ENCODE measurements at places on chromosomes 4 and X. TPM values are rescaled to one million over a fixed set of nuclear protein-coding genes. Genes with fewer than 3 reads are reported as not detected.

- DNase-seq: no peak
These were observed 120.4 kb upstream of the SLC34A2 start for GRCh38 chr4:25535278-25535677.

DNA sequence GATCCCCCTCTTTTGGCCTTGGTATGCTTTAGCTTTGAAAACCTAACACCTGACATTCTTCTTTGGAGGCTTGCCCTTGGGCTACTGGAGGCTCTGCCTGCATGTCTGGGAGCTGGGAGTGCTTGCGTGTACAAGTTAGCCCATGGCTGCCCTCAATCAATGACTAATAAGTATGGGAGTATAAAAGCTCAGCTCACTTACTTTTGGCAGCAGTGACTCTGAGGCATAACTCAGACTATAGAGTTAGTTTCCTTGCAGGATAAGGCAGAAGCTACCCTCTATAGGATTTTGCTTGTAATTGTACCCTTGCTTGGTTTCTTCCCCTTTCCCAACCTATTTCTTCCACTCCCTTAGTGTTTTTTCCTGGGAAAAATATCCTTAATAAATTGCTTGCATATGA is 247.9 kb downstream of the PPP1R2C start:
- DNase-seq: peak; percentile 64

DNA sequence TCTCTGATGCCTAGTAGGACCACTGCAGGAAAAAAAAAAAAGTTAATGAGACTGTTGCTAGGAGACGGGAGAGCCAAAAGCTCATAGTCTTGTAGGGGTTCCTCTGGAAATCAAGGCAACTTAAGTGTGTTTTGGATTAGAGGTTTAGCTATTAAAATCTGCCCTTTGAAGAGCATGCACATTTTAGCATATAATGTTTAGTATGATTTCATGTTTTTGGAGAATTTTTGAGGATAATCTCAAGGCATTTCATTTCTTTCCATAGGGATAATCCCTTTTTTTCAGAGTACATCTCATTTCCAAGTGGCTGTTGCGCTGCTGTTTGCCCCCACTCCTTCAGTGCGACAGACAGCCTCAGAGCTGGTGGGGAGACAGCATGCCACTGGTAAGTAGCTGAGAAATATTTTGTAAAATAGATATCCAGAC is at the start of gene LINC00632:
Gene LINC00632, plus strand, starts transcription at position 339 of the 426 bp plus-strand sequence.
- peak; percentile 51 for DNase-seq

IRS4 gene
- 0.09 TPM for total RNA-seq

DNA sequence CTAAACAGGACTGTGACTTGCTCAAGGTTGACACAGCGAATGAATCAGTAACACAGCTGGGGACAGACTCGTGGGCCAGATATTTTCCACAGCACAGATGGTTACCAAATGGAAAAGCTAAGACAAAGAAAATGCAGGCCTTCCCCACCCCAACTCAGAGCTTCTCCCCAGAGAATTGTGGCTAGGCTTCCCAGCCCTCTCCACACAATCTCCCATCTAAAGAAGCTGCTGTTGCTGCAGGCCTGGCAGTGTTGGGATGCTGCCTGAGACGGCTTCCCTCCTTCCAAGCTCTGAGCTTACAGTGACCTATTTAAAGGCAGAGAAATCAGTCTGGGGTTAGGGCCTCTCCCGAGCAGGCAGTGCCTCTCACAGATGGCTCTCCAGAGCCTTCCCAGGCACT is 46.5 kb upstream of the PGRMC1 start:
- peak; percentile 97 for DNase-seq

DNA sequence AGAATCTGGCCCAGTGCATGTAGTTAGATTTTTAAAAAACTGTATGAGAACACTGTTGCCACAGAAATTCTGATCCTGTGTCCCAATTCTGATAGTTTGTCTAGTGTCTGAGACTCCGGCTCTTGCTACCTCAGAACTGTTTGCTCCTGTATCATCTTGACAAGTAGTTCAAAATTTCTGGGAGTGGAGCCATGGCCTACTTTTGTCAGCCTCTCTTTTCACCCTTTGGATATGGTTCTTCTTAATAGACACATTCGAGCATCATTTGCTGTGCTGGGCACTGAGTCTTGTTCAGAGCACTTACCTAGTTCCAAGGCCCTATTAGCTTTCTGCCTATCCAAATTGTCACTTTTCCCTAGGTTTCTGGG is 46.9 kb downstream of the ATP10D start:
- peak; percentile 2 for DNase-seq

DNA sequence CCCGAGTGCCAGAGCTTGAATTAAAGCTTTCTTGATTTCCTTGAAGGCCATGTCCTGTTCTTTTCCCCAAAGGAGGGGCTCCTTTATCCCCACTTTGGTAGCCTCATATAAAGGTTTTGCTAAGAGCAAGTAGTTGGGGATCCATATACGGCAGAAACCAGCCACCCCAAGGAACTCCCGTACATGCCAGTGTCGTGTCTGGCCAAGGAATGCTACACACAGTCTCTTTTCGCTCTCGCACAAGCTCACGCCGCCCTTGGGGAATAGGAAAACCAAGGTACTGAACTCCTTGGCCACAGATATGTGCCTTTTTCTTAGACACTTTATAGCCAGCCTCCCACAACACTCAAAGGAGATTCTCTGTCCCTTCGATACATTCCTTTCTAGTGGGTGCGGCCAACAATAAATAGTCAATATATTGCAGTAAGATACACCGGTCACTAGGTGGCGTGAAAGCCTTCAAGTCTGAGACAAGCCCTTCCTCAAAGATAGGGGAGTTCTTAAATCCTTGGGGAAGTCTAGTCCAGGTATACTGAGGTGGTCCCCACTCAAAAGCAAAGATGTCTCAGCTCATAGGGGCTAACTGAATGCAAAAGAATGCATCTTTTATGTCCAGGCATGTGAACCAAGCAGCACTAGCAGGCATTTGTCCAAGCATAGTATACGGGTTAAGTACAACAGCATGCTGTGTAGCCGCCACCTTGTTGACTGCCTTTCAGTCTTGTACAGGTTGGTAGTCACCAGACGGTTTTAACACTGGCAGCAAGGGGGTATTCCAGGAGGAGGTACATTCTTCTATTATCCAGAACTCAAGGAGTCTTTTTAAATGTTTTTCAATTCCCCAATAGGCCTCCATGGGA is 57.8 kb upstream of the XAGE1B start:
- peak; percentile 35 for DNase-seq

DNA sequence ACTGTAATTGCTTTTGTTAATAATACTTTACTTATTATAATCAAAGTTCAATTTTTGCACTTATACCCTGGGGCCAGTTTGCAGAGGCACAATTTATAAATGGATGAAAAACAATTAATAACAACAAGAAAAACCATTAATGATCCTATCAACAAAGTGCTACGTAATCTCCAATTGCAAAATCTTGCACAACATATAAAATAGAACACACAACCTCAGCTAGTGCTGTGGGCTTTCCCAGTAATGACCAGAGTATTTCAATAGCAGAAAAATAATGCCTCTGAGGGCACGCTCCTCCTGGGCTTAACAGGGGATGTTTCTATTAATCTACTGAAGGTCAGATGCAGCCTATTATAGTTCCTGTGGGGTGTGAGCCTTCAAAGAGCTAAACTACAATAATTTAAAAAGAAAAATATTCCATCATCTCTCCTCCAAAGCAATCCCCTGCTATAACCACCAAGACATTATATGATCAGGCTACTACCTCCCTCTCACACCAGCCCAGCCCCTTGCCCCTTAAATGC is 508.5 kb upstream of the SLIT2 start:
- no peak for DNase-seq

DNA sequence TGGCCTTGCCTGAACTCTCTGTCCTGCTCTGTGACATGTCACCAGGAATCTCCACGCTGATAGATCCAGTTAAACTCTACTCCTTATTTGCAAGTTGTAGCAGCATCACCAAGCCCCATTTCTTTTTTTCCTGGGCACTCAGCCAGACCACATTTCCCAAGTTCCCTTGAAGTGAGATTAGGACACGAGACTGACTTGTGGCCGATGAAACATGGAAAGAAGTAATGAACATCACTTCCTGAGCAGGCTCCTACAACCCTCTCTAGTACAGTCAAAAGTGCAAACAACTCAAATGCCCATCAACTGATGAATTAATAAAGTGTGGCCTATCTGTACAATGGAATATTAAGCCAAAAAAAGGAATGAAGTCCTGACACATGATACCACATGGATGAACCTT is 74.6 kb downstream of the MAP3K15 start:
- DNase-seq: peak; percentile 15

ARHGAP6 gene
- total RNA-seq: 7.8 TPM

- no peak for DNase-seq
These were observed 499.6 kb downstream of the ACTRT1 start for GRCh38 chrX:127552571-127552970.

GRCh38 chr4:67721770-67722597 is 21.0 kb upstream of the UBA6 start:
- DNase-seq: no peak

DNA sequence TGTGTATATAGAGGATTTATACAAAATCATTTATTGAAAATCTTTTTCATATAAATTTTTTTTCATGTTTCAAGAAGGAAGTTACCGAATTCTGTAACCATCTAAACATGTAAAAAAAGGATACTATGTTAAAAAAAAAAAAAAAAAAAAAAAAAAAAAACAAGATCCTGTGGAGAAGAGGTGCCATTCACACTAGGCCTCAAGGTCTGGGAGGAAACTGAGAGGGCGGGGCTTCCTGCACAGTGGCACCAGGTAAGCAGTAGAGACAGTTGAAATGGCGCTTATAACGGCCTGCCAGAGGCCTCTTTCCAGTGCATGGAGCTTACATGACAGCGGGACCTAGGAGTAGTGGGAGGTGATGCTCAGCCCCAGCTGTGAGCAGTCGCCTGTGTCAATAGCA is 17.5 kb downstream of the TRAPPC2 start:
- DNase-seq: no peak

TSPAN7 gene
- 70.0 TPM for total RNA-seq

IL2 gene
- total RNA-seq: not detected

DNA sequence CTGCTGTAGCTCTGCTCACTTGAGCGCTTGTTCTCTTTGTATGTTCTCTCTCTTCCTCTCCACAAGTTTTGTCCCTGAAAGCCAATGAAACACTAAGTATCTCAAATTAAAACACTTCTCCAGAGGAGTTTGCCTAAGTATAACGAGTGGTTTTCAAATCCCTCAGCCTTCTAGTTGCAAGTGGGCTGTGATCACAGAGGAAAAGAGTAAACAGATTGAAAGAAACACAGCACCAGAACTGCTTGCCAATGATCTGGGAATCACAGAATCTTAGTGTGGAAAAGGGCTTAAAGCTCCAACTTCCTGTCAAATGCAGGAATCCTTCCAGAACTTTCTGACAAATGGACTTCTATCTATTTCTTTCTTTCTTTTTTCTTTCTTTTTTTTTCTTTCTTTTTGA is 4.8 kb upstream of the PRSS12 start:
- peak; percentile 58 for DNase-seq

GRCh38 chr4:168893205-168893604 is 116.8 kb downstream of the CBR4 start:
- no peak for DNase-seq

GRCh38 chr4:139361301-139361700 is 59.0 kb upstream of the NDUFC1 start:
- no peak for DNase-seq

GRCh38 chr4:78612398-78613178 is 61.0 kb downstream of the ANXA3 start:
- DNase-seq: peak; percentile 72

DNA sequence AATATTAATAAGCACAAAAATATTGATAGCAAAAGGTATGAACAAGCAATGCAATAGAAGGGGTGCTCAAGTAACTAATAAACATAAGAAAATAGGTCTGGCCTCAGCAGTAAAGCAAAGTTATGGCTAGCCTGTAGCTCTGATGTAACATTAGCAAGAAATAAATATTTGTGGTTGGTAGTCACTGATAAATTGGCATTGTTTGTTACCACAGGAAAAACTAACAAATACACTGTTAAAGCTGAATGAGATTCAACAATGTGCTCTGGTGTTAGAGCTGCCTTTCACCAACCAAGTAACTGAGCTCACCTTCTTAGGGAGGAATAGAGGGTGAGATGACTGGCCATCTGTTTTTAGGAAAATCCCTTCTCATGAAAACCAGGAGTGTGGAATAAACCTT is 71.4 kb downstream of the AREG start:
- no peak for DNase-seq

- DNase-seq: no peak
These were observed 503 bp upstream of the PDE5A start for GRCh38 chr4:119629142-119629471.

DNA sequence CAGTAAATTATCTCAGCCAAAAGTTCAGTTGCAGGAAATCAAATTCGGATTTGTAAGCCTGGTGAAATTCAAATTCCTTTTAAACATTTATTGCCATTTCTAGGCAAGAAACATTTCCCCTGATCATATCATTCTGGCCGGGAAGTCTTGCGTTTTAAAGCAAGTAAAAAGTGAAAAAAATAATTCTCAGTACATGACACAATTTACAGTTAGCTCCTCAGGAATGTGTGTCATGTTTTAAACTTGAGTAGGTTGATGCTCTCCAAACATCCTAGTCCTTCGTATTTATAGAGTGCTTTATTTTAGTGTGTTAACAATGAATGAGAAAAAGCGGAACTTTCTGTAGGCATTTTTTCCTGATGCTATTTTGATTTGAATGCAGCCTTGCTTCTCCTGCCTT is 158.3 kb upstream of the SCML1 start:
- DNase-seq: no peak

PHOX2B gene
- not detected for total RNA-seq

REPS2 gene
- 8.6 TPM for total RNA-seq

DNA sequence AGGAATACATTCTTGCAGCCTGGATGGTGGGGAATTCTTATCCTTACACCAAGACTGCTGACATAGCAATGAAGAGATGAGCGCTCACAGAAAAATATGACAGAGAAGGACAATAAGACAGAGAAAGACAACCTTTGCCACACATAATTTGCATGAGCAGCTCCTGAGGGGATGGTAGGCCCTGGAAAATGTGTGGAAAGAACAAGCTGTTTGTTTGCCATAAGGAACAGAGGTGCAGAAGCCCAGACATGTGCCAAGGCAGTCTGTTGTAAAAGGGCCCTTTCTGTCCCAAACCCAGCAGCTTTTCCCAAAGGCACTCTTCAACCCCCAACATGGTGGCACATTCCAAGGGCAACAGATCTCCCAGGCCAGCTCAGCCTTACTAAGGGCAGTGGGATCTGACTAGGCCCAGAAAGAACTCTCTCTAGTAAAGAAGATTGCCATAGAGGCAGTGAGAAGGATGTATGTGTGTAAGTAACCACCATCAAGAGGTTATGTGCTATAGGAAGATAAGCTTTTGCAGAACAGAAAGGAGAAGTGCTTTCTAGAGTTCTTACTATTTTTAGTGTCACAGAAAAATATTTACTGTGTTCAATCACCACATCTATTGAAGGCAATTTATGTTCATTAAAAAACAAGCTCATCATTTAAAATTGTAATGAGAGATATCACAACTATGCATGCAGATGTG is 287.0 kb upstream of the RASGEF1B start:
- no peak for DNase-seq

CDS1 gene
- total RNA-seq: 0.27 TPM

DNA sequence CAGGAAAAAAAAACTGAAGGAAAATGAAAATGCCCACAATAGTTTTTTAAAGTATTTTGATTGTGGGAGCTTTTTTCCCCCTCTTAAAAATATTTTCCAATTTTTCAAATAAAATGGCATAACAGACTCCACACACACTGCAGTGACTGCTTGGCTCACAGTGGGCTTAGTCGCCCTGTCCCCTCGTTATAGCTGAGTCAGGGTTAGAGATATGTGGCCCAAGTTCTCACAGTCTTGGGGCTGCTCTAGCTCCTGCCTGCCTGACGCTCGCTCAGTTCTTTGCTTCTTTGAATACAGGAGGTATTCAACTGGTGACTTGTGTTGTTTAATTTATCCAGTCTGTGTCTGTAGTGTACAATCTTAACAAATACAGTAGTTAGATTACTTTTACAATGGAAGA is 47.7 kb downstream of the BEND2 start:
- no peak for DNase-seq

GRCh38 chrX:9211269-9211668 is 177.3 kb upstream of the FAM9B start:
- no peak for DNase-seq
